GM13976 (cell line): ENCODE measurements at places on chromosomes 3 and 15.

- DNase-seq = no peak
Observed at GRCh38 chr3:185150561-185150960, 2.3 kb downstream of the C3orf70 start.

DNA sequence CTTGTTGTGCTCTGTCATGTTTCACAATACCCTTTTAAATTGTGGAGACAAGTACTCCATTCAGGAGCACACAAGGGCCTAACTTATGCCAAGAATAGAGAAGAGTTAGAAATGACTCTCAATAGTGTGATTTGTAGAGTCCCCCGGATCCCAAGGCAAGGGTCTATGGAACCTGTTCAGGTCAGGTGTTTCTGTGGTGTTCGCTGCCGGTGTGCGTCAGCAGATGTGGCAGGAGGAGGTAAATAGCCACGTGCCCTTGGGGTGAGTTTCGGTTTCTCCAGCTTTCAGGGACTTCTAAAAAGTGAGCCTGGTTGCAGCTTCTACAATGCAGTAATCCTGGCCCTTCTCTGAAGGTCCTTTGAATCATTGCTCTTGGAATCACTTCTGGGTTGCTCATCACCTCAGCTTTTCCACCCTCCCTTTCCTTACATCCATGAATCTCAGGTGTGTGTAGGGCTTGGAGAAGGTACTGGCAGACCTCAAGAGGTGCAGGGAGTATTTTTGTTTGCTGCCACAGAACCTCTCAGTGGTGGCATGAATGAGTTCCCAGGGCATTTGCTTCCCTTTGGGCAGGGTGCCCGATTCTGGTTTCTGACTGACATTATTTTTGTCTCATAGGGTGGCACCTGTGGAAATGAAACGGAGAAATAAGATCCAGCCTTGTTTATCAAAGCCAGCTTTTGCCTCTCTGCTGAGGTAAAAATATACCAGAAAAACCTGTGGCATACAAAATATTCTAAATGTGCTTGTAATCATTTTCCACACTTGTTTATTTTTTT is 7.3 kb downstream of the ST3GAL6 start:
- no peak for DNase-seq

GRCh38 chr15:81813215-81813614 is 232.6 kb downstream of the MEX3B start:
- DNase-seq = no peak

- no peak for DNase-seq
Observed at GRCh38 chr15:58528188-58528870, 96.5 kb downstream of the LIPC start.

- DNase-seq = no peak
Observed at GRCh38 chr15:51053571-51053970, 41.1 kb downstream of the TNFAIP8L3 start.

- DNase-seq = no peak
Observed at GRCh38 chr3:127162947-127163645, 29.8 kb upstream of the PRR23E start.

DNA sequence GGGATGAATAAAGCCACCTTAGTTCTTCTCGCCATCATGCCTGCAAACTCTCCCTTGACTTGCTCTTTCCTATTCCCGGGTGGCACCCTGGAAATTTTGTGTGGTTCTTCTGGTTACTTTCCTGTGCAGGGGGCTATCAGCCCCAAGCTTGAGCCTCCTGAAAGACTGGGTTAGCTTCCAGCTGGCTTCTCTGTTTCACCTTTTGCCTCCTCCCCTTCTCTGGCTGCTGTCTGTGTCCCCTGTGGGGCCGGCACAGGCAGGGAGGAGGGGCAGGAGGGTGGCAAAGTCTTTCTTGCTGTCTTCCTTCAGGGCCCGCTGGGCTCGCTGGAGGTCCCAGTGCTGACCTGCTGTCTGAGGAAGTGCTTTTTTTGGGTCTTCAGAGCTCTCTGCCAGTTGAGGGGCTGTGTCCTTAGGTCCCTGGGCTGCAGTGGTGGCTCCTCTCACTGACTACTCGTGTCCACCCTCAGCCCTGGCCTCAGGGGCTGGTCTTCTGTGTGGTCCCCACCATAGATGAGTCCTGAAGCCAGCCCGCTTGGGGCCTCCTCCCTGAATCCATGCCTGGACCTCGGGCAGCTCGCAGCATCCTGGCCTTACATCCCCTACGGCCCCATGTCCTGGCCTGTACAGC is 196.5 kb downstream of the KLF13 start:
- no peak for DNase-seq

GRCh38 chr3:71000483-71000882 is 583.0 kb downstream of the FOXP1 start:
- no peak for DNase-seq

- no peak for DNase-seq
Observed at GRCh38 chr3:52015438-52016228, 19.9 kb upstream of the RPL29 start.

GRCh38 chr15:101563176-101563796 is 73.8 kb upstream of the PCSK6 start:
- no peak for DNase-seq

- no peak for DNase-seq
Observed at GRCh38 chr3:157374933-157375332, 61.7 kb upstream of the PTX3 start.

GRCh38 chr3:45317710-45318109 is 70.7 kb upstream of the LARS2 start:
- DNase-seq = no peak

DNA sequence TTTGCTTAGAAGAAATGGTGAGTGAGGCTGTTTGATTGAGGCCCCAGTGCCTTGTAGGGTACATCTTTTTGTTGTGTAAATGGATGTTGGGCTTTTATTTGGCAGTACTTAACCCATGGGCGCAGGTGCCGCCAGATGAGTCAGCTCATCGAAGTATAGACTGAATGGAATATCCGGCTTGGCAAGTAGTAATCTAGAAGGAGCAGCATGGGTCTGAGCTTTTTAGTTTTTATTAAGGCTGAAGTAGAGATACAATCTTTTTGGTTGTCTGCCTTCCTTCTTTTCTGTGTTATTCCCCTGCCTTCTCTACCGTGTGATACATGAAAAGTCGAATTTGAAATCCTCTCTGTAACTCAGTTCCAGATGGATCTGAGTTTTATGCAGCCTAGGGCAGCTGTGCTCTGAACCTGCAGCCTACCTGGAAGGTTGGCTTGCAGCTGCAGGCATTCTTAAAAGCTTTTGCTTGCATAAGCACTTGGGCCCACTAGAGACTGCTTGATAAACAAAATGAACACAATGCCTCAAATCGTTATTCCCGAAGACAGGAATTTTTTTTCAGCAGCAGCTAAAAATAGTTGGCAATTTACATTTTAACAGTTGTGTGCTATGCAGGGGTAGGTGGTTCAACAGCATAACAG is 177.5 kb upstream of the CGNL1 start:
- no peak for DNase-seq

DNA sequence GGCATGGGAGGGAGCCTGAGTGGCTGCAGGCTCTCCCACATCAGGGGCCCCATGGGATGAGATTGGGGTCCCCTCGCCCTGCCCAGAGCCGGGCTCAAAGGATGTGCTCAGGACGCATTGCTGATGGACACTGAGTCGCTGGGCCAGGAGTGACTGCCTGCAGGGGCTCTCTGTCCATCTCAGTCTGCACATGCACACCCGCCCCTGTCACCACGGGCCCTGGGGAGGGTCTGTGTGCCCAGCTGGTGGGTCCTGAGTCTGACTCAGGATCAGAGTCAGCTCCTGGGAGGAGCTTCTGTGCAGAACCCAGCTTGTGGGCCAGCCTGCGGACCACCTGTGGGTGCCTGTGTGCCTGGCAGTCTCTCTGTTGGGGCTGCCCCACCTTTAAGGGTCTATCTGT is 18.1 kb downstream of the STAB1 start:
- no peak for DNase-seq

DNA sequence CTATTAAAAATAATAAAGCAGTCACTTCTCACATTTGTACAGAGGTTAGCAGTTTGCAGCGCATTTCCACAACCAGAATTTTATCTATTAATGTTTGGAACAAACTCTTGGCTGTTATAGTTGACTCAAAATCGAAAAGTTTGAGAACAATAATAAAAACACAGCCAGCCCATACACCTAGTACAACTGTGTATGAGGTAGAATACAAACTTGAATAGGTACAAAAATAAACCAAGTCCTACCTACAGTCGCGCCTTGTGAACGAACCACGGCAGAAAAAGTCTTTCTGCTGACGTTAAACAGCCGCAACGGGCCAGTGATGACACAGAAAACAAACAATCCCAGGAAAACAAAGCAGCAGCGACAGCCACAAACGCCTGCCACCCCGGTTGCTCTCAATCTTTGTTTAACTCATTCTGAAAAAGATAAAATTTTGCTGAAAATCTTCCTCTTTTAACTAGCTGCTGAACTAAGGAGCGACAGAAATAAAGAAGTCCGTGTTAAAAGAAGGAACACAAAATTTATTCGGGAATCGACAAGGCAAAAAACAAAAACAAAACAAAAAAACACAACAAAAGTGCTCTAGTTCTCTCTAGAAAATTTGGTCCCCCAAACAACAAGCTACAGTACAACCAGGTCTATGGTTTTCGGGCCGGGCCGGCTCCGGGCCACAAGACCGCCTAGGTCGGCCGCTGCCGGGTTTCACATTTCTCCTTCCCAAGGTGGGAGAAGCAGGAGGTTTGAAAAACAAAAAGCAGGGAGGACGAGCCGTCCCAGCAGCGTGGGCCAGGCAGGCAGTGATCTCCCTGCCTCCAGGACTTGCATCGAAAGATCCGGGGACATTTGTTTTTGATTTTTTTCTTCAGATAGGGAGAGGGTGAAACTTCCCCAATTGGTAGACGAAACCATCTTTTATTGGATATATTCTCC is 2.9 kb downstream of the FOXL2 start:
- DNase-seq = no peak

GRCh38 chr3:24316887-24317383 is 177.7 kb downstream of the THRB start:
- no peak for DNase-seq

DNA sequence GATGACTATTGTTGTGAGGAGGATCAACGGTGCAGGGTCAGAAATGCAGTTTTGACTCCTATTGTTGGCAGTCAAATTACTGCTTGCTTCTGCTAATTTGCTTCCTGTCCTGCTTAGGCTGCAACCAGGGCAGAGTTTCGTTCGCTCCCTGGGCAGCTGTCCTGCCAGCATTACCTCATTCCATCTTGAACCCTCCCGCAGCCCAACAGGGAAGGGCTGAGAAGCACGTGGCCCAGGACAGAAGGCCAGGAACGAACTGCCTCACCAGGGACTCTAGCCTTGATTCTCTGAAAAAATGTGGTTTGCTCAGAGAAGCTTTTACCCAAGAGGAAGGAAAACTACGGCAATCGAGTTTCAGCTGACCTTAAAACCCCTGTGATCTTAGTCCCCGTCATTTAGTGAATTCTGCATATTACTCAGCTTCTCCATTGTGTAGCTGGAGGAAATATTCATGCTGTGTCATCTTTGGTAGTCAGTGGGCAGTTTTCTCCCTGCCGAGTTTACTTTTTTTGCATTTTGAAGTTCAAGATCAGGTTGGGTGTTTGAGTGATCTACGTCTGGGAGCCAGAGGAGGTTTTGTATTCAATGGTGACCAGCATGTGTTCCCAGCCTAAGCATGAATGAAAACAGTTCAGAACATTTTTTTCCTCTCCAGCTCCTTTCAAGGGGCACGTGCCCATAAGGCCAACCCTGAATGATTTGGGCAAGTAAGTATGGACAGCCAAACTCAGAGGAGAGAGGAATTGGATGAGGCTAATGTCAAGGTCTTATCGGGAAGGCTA is 23.0 kb downstream of the TLNRD1 start:
- DNase-seq = peak; percentile 77

GRCh38 chr15:57537072-57537471 is 54.6 kb upstream of the MYZAP start:
- DNase-seq = no peak

GRCh38 chr3:170353485-170353884 is 4.0 kb upstream of the SKIL start:
- no peak for DNase-seq

DNA sequence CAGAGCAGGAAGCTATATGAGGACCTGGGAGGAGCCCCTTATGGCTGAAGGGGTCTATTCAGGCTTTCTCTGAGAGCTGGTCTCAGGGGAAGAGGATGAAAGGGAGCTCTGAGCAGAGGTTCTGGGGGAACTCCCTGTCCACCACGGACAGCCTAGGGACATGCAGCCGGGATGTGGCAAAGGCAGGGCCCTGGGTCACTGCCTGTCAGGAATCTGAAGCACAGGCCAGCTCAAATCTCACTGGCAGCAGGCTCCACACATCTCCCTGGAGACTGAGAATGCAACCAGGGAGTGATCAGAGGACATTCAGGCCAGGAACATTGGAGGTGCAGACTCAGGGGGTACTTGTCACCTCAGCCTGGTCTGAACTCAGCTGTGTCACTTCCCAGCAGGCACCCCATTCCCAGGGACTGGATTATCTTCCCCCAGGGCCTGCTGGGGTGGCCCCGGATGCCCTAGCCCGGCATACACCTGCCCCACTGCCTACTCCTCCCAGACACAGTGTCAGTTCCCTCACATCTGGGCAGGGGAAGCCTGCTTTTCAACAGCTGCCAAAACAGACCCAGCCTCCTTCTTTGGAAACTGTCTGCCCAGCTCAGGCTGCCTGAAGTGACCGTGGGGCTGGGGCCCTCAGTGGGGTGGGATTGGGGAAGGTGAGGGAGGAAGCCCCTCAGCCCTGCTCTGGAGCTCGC is 18.3 kb upstream of the SEMA3F start:
- DNase-seq = no peak

DNA sequence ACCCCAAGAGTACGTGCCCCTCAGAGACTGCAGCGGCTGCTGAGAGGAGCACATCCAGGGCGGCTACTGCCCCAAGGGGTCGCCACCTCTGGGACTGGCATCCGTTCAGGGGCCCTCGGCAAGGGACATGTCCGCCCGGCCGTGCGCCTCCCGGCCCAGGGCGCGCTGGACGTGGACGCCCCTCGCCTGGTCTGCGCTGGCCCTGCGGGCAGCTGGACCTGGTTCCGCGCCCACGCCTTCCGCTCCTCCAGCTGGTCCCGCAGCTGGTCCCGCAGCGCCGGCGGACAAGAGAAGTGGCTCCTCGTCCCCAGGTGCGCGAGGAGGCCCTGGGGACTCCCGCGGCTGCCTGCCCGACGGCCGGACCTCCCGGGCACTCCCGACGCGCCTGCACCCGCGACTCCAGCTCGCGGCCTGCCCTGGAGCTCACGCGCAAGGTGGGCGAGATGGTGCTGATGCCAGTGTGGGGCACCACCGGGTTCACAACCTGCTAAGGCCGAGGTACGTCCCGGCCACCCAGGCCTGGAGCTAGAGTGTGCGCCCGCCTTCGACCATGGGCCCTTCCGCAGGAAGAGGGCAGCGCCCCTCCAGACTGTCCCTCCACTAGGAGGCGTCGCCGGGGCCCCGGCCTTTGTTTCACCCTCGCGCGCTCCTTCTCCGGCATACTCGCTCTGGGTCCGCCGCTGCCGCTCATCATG is 14.4 kb upstream of the GP9 start:
- no peak for DNase-seq
